COLO829 (cell line): ENCODE measurements at places on chromosomes 5 and 9.
A peak's percentile ranks its signal among the peaks of the same experiment; 100 is the strongest.

GRCh38 chr9:117091529-117091928 is 323.3 kb downstream of the ASTN2 start:
- DNase-seq = no peak

DNA sequence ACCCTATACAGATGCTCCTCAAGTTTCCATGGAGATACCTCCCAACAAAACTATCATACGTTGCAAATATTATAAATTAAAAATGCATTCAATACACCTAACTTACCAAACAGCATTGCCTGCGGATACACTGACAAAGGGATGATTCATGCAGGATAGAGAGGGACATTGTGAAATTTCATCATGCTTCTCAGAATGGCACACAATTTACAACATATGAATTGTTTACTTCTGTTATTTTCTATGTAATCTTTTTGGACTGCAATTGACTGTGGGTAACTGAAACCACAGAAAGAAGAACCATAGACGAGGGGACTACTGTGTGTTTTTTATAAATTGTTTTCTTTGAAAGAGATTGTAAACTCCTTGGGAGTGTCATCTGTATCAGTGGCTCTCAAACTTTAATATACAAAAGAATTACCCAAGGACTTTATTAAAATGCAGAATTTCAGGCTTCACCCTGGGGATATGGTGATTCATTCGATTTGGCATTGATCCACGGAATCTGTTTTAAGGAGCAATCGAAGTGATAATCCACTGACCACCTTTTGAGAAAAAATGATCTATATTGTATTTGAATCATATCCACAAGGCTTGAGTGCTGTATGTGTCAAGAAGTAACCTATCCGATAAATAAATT is 146.4 kb downstream of the SGCD start:
- peak; percentile 17 for DNase-seq

DNA sequence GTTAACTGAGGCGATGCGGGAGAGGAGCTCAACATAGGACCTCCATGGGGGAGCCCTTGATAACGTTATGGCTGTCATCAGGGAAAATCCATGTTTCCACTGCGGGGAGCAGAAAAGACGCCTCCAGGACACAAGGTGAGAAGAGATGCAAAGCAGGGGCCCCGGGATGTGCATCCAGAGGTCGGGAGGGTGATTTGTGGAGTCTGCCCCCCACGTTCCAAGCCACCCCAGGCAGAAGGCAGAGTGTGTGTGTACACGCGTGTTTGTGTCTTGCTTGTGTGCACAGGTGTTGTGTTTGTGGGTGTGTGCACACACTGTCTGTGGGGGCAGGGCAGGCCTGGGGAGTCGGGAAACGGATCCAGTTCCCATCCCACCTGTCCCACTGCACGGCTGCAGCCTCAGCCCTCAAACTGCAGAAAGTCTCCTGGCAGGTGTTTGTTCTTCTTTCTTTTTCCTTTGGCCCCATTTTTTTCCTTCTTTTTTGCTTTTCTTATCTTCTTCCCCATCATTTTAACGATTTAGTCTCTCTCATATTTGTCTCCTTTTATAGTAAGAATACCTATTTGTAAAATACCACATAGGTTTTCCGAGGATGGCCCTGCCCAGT is 17.4 kb upstream of the PLEKHG4B start:
- no peak for DNase-seq

DNA sequence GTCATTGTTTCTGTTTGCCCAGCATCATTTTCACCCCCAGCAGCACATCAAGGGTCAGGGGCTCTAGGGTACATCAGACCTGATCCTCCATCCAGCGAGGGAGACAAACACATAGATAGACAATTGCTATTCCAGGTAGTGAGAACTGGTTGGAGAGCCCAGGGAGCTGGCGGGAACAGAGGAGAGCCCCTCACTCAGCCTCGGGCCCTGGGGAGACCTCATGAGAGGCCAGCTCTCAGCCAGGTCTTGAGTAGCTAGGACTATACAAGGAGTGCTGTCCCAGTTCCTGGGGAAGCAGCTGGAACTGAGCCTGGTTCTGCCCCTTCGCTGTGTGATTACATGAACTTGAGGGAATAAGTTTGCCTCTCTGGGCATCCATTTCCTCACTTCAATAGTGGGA is 80.3 kb downstream of the HRH2 start:
- no peak for DNase-seq

DNA sequence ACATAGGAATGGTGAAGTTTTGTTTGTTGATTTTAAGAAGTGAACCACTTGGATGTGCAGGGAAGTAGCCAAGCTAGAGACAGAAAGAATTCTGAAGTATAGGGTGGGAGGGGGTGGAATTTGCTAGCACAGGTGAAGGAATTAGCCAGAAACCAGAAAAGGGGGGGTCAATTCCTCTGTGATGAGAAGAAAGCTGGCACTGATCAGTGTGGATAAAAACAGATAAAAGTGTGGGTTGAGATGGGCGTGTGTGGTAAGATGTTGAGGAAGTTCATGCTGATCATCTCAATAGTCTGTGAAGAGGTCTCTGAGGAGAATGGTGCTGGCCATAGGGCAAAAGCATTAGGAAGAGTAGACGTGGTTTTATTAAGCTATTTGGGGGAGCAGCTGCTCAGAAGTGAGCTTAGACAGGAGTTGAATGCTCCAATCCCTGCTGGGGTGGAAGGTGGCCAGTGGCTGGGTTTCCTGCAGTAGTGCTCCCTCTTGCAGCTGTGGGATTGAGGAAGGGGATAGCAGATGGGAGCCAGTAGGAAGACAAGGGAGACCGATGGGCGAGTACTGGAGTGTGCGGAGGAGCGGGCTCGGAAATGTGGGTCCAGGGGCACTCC is 88.7 kb upstream of the ELL2 start:
- DNase-seq = no peak

- no peak for DNase-seq
Measured at GRCh38 chr5:17333755-17334154, 116.3 kb downstream of the BASP1 start.

- no peak for DNase-seq
Measured at GRCh38 chr9:123321616-123322272, 34.3 kb upstream of the CRB2 start.

GRCh38 chr5:149294872-149295829 is 23.5 kb downstream of the AFAP1L1 start:
- DNase-seq = no peak

GRCh38 chr9:18718393-18718792 is 244.4 kb downstream of the ADAMTSL1 start:
- no peak for DNase-seq
